Memory B cell (primary cell): ENCODE measurements at places on chromosomes 3 and 15.

- DNase-seq, result no peak
Measured at GRCh38 chr3:113252553-113252952, 41.2 kb downstream of the BOC start.

DNA sequence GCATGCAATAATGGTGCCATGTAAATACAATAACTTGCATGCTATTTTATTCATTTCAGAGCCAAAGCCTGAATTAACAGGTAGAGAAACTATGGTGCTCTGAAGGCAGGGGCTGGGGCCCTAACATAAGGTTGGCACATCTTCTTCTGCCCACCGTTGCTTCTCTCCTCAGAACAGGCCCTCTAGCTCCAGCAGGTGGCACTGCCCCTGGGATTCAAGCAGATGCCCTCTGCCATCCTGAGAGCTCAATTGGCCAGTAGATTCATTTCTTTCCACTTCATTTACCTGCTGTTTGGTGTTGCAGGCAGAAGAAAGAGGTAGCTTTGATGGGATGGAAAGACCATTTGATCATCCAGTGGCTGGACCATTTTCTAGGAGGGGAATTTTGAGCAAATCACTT is 130.5 kb downstream of the FOXB1 start:
- no peak for DNase-seq

DNA sequence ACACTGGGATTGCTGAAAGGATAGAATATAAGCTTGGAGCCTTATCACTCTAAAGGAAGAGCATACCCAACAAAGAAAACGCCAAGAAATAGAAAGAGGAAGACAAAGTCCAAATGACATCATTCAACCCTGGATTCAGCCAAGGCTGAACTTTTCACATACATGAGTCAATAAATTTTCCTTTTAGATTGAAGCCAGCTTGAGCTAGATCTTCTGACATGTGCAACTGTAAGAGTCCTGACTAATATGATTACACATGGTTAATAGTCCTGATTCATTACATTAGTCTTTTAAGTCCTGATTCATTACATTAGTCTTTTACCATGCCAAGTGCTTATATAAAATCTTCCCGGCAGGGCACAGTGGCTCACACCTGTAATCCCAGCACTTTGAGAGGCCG is 13.6 kb upstream of the DENND6A start:
- DNase-seq, result no peak

- DNase-seq, result no peak
Measured at GRCh38 chr15:95558131-95558530, 772.4 kb upstream of the NR2F2 start.

- no peak for DNase-seq
Measured at GRCh38 chr15:74197176-74197965, 5.2 kb downstream of the STRA6 start.

DNA sequence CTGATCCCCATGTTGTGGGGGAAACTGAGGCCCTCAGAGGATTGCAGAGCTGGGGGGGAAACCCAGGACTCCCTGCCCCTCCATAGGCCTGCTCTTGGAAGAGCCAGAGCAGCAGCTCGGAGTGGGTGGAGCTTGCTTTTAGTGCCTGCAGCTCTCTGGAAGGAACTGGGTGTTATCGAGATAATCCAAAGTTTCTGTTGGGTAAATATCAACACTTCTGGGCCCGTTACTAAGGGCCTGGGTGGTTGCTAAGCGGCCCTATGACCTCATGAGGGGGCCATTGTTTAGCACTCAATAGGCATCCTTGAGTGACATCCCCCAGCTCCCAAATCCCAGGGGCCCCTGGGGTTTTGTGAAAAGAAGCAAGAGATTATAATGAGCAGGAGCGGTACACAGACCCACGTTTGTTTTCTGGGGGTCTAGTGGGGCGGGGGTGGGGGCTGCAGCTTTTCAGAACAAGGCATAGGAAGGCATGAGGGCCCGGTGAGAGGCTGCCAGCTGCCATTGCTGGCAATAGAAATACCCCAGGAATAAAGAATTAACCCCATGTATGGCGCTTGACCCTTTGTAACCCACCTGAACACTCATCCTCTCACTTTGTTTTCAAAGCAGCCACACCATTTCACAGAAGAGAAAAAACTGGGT is 48.3 kb upstream of the ATP2B2 start:
- no peak for DNase-seq

DNA sequence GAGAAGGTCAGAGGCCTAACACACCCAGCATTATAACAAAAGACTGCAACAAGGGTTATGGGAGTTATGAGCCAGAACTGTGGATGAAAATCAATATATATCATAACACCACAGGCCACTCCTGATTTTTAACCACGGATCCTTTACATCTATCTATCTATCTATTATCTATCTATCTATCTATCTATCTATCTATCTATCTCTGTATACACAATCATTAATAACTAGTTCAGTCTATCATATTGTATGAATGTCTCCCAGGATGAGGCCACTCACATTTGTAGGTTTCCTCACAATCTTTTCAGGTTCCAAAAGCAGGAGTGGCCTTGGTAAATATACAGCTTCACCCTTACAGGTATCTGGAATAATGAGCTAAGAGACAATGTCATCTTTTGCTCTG is 94.2 kb downstream of the PDCD6IP start:
- no peak for DNase-seq

- no peak for DNase-seq
Measured at GRCh38 chr3:113148284-113148683, 63.1 kb upstream of the BOC start.

DNA sequence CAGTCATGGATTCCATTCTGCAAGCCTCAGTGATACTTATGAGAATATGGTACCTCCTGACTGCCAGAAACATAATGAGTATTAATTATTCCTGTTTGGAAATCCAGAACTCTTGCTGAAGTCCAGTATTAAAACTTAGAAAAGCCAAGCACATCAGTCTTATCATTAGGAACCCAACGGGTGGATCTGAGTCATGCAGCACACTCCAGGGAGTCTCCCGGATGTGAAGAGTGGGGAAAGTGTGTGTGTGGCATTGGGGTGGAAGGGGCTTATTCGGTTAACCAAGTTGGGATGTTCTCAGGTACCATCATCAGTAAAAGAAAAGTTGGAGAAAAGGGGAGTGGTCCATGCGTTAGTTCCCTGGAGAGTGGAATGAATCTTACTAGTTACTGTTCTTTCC is 181.1 kb downstream of the PLCL2 start:
- DNase-seq, result no peak

- DNase-seq, result no peak
Measured at GRCh38 chr15:37794947-37795346, 139.5 kb upstream of the TMCO5A start.

DNA sequence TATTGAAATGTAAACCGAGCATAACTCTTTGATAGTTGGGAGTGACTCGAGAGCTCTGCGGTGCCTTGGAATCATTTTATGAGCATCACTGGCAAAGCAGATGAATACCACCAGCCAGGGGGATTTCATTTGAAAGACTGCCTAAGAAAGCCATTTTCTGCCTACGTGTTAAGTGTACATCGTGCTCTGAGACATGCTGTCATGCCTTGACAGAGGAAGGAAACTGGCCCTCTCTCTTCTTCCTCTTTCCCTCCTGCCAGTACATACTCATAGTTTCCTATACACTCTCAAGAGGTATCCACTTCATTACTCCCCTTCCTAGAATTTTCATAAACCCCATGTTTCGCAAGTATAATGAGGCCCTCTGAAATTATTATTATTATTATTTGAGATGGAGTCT is 8.8 kb downstream of the BCL2A1 start:
- peak; percentile 28 for DNase-seq

DNA sequence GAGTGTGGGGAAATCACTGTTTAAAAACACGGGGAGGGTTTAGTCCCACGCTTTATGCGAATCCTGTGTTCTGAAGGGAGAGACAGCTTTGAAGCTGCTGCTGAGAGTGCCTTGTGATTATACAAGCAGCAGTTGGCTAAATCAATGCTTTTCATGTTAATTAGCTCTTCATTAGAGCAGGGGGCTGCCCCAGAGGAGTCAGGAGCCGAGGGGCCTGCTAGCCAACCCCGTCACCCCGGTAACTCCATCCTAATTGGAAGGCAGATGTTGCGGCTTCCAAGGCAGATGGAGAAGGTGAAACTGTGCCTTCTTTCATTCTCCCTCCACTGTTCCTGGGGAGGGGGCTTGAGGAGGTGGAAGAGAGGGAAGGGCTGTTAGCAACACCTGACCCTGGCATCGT is 92.4 kb upstream of the ANKRD34C start:
- no peak for DNase-seq

- no peak for DNase-seq
Measured at GRCh38 chr15:47340571-47340920, 376.8 kb upstream of the SEMA6D start.

GRCh38 chr3:16476636-16477035 is 36.9 kb downstream of the RFTN1 start:
- DNase-seq, result no peak

- no peak for DNase-seq
Measured at GRCh38 chr15:78925956-78926743, 18.7 kb downstream of the CTSH start.

GRCh38 chr3:155112661-155113389 is 32.7 kb downstream of the MME start:
- DNase-seq, result no peak

GRCh38 chr15:101486696-101487459 is 2.6 kb downstream of the PCSK6 start:
- no peak for DNase-seq

- DNase-seq, result no peak
Measured at GRCh38 chr15:78308422-78309032, 9.1 kb upstream of the SKIC8 start.

- peak; percentile 57 for DNase-seq
Measured at GRCh38 chr3:42247576-42248027, 18.4 kb downstream of the CCK start.

DNA sequence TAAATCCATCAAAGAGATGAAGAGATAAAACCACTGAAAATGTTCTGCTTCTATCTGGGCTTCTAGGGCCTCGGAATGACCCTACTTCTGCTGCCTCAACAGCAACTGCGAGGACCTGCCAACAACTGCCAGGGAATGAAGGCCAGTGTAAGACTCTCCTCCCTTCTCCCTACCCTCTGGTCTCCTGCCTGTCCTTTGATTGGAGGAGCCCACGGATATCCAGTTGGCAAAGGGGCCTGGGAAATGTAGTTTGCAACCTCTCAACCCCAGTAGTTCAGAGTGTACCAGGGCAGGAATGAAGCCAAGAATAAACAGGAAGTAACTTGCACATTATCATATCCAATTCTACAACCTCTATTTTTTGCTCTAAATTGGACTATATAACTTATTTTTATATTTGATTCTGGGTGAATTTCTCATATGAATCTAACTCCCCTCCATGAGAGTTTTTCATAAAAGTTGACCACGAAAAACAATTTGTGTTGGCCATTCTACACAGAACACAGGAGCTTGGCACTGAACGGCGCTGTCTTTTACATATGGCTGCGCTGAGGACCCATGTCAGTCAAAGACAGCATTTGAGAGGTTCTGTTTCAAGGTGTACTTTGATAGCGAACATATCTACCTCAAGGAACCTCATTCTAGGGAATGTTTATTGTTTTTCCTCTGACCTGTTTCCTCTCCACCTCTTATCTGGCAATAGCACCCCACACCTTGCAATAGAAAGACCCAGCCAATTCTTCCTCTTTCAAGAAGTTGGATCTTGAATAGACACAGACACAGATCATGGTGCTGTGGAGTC is 91.1 kb upstream of the RNF7 start:
- no peak for DNase-seq

DNA sequence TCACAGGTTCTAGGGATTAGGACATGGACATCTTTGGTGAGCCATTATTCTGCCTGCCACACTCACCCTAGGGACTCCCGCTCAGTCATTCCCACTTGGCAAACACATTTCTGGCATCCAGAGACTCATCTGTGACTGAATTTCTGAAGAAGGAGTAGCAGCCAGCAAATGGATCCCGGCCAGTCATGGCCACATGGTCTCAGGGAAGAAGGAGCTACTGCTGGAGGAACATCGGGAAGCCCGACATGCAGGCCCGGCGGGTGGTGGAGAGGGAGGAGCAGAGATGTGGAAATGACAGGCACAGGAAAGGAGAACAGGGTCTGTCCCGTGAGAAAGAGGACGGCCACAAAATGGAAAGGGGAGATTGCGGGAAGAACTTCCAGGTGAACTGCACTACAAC is 65.4 kb downstream of the SEMA5B start:
- DNase-seq, result no peak

GRCh38 chr3:195748661-195749060 is 27.9 kb downstream of the MUC20 start:
- no peak for DNase-seq
